ENCODE measurements at places on chromosomes 11 and 22.
A peak's percentile ranks its signal among the peaks of the same experiment; 100 is the strongest.

DNA sequence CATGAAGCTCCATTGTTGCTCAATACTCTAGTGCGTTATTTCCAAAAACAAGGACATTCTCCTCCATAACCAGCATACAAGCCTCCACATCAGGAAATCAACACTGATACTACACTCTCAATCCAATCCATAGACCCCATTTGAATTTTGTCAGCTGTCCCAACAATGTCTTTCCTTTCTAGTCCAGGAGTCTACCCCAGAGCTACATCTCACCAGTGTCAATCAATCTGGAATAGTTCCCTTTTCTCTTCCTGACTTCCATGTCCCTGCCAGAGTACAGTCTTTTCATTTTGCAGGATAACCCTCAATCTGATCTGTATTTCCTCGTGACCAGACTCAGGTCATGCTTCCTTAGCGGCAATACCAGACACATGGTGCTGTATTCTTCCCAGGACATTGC, 43.0 kb downstream of the TCF20 start:
- DNase-seq, result no peak

DNA sequence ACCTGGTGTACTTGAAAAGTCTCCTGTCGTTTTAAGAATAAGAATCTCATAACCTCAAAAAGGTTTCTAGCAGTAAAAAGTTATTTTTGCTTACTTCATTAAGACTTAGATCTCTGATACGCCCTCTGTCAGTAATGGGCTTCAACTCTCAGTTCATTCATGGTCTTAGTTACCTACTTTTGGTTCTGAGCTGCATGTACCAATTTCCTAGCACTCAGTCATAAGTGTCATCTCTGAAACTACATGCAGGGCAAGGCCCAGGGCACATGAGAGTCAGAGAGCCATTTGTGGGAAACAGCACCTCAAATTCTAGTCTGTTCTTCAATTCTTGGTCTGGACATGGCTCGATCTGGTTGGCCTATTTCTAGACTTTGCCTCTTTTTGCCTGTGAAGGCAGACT, 838.4 kb downstream of the FAM181B start:
- no peak for DNase-seq

- no peak for DNase-seq
These were observed 6.0 kb downstream of the NXPE1 start for GRCh38 chr11:114553642-114554041.

- DNase-seq, result no peak
These were observed 6.9 kb upstream of the MTCH2 start for GRCh38 chr11:47649276-47649675.

DNA sequence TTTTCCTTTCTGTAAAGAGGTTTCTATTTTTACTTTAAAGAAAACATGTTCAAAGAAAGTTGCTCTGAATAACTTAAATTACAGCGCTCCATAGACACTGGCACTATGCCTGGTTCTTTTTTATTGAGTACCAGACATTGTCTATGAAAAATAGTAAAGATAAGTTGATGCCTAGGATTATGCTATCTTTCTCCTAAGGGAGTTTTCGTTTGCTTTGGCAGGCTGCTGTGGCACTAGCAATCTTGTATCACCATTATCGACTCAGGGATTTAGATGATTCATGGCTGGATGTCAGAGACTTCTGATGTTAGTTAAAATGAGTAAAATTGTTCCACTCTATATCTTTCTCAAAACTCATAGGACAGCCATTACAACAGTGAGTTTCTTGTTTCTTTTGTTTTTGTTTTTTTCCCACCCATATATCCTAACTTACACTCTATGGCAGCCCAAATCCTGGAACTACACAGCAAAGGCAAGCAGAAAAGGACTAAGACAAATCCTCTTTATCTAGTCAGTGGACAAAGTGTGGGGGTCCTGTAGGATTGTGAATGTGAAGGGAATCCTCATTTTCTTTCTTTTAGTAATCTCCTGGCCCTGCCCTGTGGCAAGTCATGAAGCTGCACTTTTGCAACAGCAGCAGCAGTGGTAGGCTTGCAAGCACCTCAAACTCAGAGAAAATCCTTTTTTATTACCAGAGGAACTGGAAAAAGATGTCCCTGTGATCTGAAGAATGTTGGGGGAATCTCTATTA, 20.7 kb downstream of the SLN start:
- DNase-seq, result no peak

DNA sequence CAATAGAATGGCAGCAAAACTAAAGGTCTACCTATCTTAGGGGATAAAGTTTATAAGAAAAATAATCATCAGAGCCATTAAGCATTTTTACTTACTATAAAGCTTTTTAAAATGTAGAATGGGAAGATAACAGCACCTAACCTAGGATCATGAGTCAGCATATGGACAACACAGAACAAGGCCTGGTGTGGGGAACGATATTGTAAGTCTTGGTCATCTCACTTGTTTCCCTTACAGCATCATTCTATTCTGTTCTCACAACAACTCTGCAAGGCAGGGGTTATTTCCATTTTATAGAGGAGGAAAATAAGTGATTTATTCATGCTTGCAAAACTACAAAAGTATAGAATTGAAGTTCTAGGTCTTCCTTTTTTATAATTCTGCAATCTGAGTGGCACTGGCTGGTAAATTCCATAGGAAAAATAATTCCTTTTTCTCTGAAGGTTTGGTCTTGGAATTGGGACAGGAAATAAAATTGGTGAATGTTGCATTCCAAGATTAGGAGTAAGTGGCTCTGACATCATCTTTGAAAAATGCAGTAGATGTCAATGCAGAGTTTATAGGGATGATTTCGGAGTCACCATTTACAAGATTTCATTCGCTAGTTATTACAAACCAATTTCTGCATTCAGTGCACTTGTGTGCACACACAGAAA, 423.0 kb downstream of the DYNC2H1 start:
- DNase-seq, result no peak

DNA sequence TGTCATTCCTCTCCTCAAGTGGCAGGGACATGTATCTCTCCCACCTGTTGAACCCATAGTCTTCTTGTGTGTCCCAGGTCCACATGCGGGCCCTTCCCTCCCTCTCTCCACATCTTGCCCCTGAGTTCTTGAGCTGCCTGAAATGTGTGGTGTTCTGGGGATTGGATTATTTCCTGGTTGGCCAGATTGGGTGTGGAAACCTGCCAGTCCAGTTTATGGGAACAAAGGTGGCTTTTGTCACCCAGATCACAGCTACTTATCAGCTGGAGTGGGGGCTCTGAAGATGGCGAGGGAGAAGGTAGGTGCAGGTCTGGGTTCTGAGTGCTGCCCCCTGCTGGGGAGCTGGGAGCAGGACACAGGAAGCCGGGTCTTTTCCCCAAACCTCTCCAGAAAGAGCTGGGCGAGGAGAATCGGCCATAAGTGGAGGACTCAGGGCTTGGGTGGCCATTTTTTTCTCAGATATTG, 14.2 kb downstream of the DTX4 start:
- DNase-seq, result peak; percentile 53

DNA sequence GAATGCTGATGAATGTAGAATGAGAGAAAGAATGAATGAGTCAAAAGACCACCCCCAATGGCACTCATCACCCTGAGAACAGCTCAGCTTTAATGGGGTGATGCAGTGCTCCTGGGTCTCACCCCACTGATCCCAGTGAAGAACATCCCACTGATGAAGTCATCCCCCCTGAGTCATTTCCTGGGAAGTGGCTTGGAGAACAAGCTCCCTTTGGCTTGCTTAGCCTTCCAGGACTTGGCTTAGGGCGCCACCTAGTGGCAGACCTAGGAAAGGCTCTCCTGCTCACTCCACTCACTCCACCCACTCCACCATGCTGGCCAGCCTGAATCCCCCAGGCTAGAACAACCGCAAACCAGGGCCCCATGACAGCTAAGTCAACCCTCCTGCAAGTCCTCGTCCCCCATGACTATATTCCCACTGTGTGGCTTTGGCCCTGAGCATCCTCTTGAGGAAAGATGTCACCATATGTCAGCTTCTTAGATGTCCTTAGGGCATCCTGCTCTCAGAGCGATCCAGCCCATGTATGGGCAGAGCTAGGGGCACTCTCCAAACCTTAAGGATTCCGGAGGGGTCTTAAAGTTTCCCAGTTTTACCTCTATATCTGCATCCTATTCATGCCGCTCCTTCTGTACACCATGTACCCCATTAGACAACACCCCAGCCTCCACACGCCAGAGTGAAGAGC, 17.8 kb upstream of the TMPRSS13 start:
- DNase-seq, result peak; percentile 81

DNA sequence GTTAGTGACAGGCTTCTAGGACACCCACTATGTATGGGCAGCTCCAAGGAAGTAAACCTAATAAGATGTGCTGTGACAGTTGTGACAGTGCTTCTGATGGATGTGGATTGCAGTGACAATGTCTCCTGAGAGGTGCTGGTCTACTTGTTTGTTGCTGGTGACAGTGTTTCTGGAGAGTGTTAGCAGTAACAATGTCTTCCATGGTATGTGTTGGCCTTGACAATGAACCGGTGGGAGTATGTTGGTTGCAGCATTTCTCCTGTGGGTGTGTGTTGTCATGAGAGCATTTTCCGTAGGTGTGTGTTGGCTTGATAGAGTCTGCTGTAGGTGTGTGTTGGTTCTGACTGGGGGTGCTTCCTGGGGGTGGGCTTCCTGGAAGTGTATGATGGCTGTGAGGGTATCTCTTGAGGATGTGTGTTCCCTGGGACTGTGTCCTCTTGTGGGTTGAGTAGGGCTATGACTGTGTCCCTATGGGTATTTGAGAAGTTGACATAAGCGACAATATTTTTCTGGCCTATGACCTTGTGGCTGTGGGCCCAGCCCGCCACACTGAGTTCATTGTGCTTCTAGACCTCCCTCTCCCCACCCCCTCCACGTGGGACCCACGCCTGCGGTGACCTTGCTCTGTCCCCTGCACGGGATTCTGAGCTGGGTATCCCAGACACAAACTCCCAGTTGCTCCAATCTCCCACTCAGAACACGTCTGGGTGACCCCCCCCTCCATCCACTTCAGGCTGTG, 1.2 kb downstream of the DCHS1 start:
- DNase-seq, result no peak

DNA sequence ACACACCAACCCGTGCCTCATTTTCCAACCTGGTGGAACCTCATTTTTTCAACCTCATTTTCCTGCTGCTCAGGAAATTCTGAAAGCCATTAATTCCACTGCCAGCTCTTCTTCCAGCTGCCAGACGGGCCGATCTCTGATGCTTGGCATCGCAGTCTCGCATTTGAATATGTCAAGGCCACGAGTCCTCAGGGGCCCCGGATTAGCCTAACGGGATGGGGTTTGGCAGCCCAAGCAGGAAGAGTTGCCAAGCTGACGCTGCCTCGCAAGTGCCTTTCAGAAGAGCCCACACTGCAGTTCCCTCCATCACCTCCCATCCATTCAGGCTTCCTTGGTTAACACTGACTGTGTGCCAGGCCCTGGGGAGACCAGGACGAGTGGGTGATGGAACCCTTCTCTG, 8.7 kb downstream of the RASD2 start:
- no peak for DNase-seq

DNA sequence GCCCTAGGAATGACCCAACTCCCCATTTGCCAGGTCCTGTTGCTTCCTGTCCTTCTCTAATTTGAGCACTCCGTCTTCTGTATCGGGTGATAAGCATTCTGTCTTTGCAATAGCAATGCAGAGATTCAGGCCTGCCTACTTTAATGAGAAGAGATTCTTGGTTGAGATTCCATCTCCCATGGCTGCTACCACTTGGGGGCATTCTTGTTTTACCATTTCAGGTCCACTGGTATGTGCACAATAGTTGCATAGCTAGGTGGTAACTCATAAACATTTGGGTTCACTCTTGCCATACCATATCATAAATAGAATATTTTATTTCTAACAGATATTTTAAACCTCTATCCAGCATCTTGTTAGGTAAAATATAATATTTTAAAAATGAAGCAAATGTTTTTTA, 34.4 kb upstream of the CALCB start:
- DNase-seq, result no peak

GRCh38 chr11:76241243-76242000, 35.1 kb upstream of the WNT11 start:
- DNase-seq, result no peak

- DNase-seq, result peak; percentile 61
These were observed at the start of gene CTSW for GRCh38 chr11:65879617-65880016. TSS of gene CTSW (plus strand) at chr11:65879837. CDS start at chr11:65879855, 18 bp downstream.

DNA sequence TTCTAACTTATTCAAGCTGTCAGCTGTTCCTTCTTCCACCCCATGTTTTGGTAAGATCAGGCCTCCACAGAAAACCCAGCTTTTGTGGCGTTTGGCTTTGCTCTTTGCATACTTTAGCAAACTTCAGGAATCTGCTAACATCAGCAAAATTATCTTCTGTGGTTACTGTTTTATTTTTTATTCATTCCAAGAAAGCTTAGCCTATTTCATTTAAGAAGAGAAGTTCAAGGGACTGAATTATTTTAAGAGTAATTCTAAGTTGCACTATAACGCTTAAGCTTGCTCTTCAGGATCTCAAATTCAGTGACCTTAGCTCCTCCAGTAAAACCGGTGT, 1.1 kb downstream of the JHY start:
- no peak for DNase-seq

DNA sequence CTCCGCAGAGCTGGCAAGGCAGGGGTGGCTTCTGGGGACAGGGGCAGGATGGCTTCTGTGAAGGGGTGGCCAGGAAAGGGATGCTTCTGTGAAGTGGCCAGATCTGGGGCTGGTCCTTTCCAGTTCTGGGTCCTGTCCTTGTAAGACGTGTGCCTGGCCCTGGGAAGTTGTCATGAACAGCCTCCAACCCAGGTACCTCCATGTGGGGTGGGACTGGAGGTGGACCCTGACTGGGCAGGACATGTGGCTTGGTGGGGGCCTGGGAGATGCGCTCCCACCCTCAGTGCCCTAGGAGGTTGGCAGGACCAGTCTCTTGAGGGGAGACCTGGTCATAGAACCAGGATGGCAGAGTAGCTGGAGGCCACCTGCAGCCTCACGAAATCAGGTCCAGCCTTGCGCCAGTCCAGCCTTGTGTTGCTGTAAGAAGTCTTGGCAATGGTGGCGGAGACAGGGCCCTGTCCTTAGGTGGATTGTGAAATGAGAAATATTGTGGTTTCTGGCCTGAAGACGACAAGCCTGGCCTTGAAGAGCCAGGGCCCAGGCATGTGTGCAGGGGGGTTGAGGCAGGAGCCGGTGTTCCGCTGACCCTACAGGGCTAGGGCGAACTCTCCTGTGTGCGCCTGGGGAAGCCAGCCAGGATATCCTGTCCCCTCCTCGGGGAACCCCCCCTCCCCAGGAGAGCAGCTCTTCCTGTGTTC, 2.6 kb downstream of the KCNQ1 start:
- DNase-seq, result no peak

- no peak for DNase-seq
These were observed 26.7 kb upstream of the PICK1 start for GRCh38 chr22:38030311-38031133.

DNA sequence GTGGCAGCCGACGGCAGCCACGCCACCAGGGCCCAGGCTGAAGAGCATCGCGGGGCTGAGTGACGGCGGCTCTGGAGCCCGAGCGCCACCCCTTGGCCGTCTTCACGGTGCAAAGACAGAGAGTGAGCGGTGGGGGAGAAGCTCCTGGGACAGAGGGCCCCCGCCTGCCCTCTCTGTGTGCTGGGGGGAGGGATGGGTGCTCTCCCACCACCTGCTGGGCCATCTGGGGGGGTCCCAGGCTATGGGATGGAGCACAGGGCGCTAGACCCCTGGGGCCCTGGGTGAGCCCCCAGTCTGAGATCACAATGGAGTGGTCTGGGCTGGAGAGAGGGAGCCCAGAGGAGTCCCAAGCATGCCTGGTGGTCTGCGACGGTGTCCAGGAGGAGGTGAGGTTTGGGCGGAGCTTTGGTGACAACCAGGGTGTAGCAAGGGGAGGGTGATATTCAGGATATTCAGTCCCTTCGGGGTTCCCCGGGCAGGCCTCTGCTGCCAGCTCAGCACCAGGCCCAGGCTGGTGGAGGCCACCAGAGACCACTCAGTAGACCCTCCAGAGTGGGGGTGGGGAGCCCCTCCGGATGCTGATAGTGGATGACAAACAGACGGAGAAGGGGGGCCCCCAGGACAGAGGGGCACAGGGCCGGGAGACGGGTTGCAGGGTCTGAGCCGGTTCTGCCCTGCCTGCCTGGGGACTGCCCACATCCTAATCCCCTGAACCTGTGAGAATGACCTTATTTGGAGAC, 78.1 kb upstream of the PRR5 start:
- DNase-seq, result no peak

Measured in CD4-positive, alpha-beta T cell treated with Interleukin-1 beta for 1 hour (primary cell).